Stimulated activated CD4-positive, alpha-beta T cell treated with anti-CD3 and anti-CD28 coated beads, Interleukin-2, amount 100 ng/mL, for 24 hours (primary cell): ENCODE measurements at places on chromosomes 6 and 20.

DNA sequence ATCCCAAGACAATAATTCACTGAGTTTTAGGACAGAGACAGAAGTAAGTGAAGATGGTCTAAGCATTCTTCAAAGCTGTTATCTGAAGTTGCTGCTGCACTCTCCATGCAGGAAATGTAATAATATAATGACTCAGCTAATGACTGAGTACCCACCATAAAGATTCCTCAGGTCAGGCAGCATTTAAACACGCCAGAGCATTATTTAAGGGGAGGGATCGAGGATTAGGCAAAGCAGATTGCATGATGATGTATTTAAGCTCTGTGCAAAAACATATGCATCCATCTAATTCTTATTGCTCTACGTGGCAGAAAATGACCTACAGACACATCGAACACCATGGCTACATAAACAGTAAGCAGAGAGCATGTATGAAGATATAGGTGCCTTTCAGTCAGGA is 216.4 kb downstream of the UNC5CL start:
- no peak for DNase-seq

DNA sequence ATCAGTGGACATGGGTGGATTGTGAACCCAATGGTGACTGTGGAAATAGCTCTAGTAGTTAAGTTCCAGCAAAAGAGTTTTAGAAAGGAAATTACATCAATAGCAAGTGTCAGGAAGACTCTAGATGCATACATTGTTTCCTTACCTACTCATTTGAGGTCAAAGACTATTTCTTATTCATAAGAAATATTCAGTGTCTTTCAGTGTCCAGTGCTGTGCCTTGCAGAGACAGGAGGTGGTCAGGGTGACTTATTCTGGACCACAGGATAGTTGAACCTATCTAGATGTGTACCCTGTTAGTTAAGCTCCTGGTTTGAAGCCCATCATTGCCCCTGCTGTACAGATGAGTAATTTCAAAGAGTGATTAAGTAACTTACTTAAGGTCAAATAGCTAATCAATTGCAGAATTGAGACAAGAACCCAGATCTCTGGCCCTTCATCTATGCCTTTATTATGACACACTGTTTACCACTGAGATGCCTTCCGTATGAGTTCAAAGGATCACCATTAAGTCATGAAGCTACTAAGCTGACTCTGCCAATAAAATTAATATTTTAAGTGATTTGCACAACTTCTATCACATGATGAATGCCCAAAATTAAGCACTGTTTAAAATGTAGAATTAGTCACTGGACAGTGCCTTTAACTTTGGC is 136.1 kb downstream of the PDSS2 start:
- DNase-seq: no peak

DNA sequence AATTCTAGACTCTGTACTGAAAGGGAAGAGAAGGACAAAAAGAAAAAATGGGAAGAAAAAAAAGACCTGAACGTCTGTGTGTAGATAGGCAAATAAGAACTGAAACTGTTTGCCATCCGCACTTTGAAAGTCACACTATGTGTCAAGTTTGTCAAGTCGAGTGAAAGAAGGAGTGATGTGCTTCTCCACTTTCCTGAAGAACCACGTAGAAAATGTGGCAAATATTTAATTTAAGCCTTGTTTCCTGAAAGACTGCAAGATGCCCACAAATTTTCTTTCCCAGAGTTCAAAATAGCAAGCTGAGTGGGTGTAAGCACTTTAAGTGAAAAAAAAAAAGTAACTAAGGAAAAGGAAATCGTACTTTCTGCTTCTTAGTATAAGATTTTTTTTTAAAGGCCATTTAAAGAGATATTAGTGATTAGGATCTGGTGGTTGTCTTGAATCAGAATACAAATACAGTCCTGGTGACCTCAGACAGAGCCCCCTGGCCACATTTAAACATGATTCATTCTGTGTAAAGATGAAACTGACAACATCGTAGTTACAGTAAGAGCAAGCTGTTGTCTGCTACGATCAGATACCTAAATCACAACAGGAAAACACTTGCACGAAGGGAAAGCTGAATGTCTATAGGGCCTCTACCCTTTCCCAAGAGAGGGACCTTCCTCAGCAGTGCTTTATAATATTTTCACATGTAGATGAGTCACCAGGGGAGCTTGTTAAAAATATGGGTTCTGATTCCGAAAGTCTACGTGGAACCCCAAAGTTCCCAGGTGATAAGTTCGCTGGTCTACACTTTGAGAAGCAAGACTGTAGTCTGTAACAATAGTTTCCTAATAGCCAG is 102.3 kb downstream of the HIVEP2 start:
- no peak for DNase-seq

- DNase-seq: no peak
These were observed 415.8 kb downstream of the PREX1 start for GRCh38 chr20:48411919-48412522.

- no peak for DNase-seq
These were observed 48.7 kb upstream of the TAB2 start for GRCh38 chr6:149268768-149269167.

- DNase-seq: no peak
These were observed 42.5 kb downstream of the CPXM1 start for GRCh38 chr20:2757969-2758368.

DNA sequence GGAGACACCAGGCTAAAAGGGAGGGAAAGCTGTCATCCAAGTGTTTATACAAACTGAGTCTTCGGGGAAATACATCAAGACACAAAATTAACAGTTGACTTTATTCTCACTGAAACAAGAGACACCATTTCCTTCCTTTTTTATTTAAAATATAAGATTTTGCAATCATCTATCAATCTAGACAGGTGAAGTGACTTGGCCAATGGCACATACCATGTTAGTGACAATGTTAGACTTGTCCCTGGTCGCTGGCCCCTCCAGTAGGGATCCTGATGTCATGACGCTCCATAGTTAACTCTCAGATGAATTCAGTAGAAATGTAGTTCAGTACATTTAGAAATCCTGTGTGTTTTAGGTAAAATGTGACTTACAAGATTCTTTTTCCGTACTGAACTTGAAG is 2.9 kb downstream of the SASH1 start:
- DNase-seq: no peak
